ENCODE measurements at places on chromosomes 2 and 18.

DNA sequence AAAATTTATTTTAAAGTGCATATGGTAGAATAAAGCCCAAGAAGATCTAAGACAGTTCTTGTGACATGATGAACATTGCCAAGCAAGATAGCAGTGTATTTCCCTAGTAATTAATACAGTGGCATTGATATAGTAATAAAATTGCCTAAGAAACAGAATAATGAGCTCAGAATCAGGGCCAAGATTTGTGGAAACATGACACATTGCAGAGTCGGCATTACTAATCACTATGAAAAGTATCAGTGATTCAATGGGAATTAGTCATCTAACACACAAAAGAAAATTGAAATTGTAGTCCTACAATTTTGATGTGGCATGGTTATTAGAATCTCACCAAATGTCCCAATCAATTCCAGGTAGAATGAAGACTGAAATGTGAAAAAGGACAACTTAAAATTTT is 243.0 kb upstream of the CYRIA start:
- no peak for DNase-seq

DNA sequence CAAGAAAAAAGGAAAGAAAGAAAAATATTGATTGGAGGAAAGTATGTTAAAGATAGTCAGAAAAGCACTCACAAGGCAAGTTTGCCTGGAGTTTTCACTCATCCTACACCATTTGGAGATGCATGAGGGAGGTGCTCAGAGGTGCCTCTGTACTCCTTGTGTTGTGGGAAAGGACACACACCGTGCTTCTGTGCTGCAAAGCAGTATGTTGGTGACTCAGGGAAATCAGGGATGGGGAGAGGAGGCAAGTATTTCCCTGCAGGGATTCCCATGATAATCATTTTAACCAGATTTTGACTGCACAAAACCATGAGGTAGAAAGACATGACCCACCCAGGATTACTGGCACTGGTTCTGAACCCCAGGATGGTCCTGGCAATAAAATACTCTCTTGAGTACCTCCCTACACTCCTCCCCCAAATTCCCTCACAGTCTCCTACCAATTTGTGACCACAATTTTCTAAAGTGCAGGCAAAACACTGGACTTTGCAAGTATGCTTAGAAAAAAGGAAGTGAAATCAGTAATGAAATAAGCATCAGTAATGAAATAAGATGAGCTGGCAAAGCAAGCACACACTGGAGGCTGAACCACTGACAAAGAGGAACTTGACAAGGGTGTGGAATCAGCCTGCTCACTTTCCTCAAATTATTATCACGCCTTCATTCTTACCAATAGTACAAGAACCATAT is 155.5 kb upstream of the ACVR2A start:
- DNase-seq: no peak

GRCh38 chr18:22307528-22307927 is 110.2 kb downstream of the CTAGE1 start:
- no peak for DNase-seq

- no peak for DNase-seq
Measured at GRCh38 chr2:209872675-209873074, 101.0 kb downstream of the UNC80 start.

GRCh38 chr18:48833701-48834412 is 116.9 kb downstream of the SMAD7 start:
- DNase-seq: peak; percentile 25

DNA sequence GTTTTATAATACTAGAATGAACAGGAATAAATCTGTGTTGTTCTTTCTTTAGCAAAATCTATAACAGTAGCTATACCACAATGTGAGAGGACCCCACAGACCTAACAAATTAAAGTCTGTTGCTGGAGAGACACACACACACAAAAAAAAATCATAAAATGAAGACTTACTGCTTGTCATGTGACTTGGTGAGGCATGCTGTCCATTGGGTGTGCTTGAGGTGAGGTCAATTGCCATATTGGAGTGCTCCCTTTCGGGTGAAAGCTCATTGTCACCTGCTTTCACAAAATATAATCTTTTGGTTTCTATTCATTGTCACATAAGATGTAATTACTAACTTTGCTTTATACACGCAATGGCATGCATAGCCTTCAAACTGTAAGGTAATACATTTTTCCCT is 3.9 kb downstream of the IKZF2 start:
- no peak for DNase-seq

DNA sequence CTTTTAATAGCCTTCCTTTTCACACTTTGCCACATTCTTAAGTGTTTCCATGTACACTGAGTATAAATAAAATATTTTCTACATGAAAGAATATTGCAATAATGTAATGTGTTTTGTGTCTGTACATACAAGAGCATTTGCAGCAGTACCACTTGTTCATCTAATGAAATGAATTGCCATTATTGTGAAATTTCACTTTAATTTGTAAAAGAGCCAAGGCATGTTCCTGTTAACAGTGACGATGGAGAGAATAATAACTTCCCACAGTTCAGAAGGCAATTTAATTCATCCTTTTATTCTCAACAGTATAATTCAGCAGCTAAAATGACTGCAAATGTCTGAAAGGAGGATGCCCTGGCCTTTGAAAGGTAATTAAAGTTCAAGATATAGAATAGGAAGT is 853.9 kb downstream of the LRRTM4 start:
- no peak for DNase-seq

GRCh38 chr2:137525132-137525531 is 439.1 kb upstream of the HNMT start:
- DNase-seq: no peak

- no peak for DNase-seq
Measured at GRCh38 chr2:179991344-179991743, 15.8 kb downstream of the CWC22 start.

DNA sequence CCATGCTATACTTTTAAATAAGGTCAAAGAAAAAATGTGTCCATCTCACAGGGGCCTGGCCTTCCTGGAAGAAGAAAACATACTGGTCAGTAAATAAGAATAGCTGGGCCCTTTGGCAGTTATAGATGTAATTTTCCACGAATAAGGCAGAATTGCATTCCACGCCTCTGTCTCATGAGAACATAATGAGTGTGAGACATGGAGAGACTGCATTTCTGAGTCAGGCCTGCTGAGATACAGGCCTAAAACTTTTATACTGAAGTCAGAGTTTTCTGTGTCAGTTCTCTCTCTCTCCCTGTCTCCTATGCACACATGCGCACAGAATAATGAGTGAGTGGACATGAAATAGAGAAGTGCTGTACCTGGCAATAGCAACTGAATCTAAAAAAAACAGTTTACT is 20.4 kb upstream of the IL1R1 start:
- no peak for DNase-seq

DNA sequence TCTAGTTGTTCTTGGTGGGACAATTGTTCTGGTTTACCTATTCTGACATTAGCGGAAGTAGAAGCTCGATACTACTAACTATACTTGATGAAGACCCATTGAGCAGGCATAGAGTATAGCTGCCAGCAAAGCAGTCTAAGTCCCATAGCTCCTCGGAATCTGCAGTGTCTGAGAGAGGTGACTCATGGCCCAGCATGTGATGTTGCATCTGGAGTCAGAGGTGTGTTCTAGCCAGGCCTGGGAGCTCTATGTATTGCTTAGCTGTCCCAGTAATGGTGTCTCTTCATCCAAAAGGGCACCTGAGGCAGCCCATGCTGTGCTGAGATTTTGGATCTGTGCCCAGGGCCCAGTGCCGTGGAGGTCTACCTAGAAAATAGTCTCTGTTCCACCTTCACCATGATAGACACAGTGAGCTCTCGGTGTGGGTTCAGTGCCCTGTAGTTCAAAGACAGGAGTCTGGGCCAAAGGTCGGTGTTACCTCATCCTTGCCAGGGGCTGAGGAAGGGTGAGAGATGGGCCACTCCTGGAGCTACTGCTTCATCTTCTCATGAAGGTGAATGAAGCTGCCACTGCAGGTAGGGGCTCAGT is 47.3 kb downstream of the MEX3C start:
- DNase-seq: no peak

GRCh38 chr2:187056416-187057334 is 207.7 kb upstream of the ZSWIM2 start:
- no peak for DNase-seq

- no peak for DNase-seq
Measured at GRCh38 chr2:3535794-3536681, 16.7 kb upstream of the ADI1 start.

GRCh38 chr2:55567298-55567697 is 47.8 kb downstream of the CFAP36 start:
- DNase-seq: no peak

DNA sequence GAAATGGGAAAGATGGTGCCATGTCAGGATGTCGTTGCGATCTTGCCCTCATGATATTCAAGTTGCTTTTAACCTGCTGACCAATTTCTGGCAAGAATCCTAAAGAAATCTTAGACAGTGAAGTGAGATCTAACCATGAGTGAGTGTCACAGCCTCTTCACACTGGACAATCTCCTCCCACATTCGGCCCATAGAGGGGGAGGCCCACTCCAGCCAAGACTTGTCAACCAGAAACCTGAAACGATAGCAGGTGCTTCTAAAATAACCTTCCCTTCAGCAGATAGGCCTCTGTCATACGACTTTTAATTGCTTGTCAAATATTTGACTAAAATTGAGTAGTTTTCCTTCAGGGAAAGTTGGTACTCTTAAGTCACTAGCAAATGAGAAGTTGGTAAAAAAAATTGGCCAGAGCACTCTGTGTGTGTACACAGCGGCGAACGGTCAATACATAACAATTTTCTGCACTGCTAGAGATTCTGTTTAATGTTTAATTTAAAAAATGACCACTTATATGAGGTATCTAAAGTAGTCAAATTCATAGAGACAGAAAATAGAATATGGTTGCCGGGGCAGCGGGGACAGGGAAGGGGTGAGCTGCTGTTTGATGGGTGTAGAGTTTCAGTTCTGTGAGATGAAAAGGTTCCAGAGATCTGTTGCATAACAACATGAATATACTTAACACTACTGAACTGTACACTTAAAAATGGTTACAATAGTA is 110.2 kb downstream of the VAPA start:
- DNase-seq: peak; percentile 23

DNA sequence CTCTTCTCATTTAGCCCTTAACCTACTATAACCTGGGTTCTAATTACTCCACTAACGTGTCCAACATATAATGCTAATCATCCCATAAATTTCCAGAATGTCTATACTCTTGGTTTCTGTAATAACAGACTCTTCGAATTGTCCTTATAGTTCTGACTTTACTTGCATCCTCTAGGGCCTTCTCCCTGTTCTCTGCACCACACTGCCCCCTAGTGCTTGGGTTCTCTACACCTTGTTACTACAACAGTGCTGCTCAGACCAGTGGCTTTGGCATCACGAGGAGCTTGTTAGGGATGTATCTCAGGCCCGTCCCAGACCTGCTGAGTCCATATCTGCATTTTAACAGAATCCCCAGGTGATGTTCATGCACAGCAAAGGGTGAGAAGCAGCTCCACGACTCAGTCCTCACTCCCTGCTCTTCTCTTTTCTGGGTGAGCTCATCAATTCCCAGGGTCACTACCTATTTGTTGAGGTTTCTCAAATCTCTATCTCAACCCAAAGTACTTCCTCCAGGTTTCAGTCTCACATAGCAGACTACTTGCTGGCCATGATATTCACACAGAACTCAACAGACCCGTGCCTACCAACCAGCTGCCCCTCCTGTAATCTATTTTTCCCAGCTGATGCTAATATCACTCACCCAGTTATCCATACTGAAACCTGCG is 14.5 kb upstream of the DDX1 start:
- peak; percentile 95 for DNase-seq

DNA sequence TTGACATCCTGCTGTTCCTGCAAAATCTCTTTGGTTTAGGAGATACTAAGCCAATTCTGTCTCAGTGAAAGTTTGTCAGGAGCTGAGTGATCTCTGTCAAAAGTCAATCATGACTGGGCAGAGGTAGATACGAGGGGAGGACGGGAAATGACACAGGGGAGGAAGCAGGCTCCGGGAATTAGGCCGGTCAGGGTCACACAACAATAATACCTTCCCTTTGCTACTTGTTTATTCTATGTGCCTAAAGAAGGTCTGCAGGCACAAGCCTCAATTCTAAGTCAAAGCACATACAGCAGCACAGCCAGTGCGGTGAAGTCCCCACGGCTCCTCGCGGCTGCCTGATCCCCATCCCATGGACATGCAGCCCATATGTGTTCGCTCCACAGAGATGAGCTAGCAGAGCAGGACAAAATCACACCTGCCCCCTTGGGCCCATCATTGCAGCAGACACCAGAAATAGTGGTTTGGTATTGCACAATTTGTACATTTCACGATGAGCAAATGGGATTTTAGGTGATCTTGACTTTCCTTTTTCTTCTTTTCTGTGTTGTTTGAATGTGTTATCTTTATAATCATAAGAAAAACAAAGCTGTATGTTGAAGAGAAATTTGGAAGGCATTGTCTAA is 141.4 kb downstream of the VAPA start:
- DNase-seq: no peak

DNA sequence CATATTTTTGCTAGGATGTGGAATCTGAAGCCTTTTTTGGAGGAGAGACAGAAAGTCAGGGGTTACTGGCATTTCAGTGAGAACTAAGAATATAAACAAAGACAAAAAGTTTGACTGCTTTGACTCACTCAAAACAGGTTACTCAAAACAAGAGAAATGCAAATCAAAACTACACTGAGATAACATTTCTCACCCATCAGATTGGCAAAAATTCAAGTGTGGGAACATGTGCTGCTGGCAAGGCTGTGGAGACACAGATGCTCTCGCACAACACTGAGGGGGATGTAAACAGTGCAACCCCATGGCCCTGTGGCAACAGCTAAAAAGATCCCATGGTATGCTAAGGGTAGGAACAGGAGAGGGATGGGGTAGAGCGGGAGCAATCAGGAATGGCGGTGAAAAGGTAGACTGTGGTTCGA is 86.6 kb downstream of the DTNB start:
- no peak for DNase-seq

GRCh38 chr2:72953976-72954375 is 36.7 kb downstream of the EMX1 start:
- DNase-seq: no peak

- no peak for DNase-seq
Measured at GRCh38 chr2:119768742-119769141, 9.0 kb downstream of the PTPN4 start.

- no peak for DNase-seq
Measured at GRCh38 chr2:55482186-55482884, 37.2 kb upstream of the CFAP36 start.

DNA sequence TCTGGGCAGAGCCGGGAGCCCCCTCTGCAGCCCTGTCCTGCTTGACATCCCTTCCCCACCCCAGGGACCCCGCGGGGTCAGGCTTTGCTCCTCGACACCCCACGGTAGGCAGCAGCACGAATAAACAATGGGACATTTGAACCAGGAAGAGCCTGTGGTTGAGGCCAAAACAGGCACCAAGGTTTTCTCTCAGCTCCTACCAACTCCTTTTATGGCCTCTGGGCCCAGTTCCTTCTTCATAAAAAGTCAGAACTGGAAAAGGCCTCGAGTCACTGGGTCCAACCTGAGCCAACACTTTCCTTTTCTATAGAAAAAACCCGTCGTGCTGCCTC is 20.6 kb downstream of the TEX44 start:
- DNase-seq: no peak

DNA sequence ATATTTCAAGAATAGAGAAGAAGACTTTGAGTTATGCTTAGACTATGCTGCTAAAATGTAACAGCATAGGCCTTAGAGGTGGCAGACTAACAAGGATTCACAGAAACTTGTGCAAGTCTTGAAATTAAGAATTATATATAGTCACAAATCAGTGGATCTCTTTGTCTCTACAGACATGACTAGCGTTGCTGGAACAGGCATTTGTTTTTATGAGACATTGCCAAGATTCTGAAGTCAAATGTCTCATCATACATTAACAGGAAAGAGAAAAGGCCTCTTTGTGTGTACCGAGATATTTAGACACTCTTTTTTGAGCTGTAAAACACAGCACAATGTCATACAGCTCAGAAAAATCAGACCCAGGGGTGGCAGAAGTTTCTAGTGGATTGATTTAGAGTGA is 207.1 kb downstream of the TMX3 start:
- DNase-seq: no peak

All from osteocyte (in vitro differentiated cells).